Amygdala (tissue), 56 donors: ENCODE measurements at places on chromosomes 16 and 17.

DNA sequence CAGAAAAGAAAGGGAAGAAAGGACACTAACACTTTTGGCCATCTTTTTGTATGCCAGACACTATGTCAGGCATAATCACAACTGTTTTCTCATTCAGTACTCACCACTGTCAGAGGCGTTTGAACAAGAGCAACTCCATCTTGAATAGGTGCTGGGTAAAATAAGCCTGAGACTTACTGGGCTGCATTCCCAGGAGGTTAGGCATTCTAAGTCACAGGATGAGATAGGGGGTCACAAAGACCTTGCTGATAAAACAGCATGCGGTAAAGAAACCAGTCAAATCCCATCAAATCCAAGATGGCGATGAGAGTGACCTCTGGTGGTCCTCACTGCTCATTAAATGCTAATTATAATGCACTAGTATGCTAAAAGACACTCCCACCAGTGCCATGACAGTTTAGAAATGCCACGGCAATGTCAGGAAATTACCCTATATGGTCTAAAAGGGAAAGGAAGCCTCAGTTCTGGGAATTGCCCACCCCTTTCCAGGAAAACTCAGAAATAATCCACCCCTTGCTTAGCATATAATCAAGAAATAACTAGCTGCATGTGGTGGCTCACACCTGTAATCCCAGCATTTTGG, 14.9 kb upstream of the LYRM9 start:
- DNase-seq, result no peak

DNA sequence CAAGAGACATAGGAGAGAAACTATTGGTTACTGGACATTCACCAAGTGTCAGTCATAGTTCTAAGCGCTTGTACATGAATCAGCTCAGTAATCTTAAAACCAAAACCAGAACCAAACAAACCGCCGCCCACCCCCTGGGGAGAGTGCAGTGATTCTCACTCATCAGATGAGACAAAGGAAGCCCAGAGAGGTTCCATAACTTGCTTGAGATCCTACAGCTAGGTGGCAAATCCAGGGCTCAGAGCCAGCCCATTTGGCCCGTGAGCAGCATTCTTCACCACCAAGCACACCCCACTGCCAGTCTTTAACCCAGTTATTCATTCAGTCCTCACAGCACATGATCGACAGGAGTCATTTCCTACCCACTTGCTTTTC, 37.2 kb upstream of the RGS9 start:
- DNase-seq, result no peak

DNA sequence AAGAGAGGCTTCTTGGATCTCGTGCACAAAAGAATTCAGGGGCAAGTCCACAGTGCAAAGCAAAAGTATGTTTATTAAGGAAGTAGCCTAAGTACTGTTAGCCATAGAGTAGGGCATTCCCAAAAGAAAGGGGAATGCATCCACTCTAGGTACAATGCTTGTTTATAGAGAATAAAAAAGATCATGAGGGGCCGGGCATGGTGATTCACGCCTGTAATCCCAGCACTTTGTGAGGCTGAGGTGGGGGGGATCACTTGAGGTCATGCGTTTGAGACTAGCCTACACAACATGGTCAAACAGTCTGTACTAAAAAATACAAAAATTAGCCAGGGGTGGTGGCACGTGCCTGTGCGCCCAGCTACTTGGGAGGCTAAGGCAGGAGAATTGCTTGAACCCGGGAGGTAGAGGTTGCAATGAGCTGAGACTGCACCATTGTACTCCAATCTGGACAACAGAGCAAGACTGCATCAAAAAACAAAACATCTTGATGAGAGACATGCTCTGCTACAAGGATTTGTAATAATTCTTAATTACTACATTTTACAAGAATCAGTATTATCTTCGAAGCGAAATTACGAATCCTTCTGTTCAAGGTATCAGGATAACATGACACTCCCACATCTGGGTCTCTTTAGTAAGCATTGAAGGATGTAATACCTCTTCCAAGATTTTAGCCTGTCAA, 191.6 kb downstream of the CPPED1 start:
- no peak for DNase-seq

GRCh38 chr17:62892061-62892675, 73.9 kb upstream of the TANC2 start:
- no peak for DNase-seq

GRCh38 chr17:30318155-30318554, 15.7 kb downstream of the TMIGD1 start:
- DNase-seq, result no peak

- no peak for DNase-seq
Measured at GRCh38 chr17:41655611-41656111, 31.3 kb upstream of the KRT17 start.
